Stimulated activated CD4-positive, alpha-beta T cell treated with anti-CD3 and anti-CD28 coated beads, Interleukin-4, amount 100 ng/mL, for 48 hours (primary cell): ENCODE measurements at places on chromosomes 1 and 21.

DNA sequence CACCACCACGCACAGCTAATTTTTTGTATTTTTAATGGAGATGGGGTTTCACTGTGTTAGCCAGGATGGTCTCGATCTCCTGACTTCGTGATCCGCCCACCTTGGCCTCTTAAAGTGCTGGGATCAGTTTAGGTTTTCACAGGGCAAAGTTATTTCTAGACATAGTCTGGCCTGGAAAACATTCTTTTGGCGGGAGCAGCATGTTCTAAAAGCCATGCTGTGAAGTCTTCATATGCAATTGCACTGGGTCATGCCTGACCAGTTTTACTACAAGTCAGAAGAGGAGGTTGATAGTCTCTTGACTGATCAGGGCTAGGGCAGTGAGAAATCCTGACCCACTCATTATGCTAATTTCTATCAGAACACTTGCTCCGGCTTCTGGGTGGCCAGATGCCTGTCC, 131.6 kb upstream of the POU3F1 start:
- DNase-seq = no peak

- DNase-seq = no peak
Measured at GRCh38 chr1:224700918-224701531, 84.9 kb downstream of the CNIH3 start.

GRCh38 chr1:208160259-208160819, 83.8 kb downstream of the PLXNA2 start:
- DNase-seq = no peak

DNA sequence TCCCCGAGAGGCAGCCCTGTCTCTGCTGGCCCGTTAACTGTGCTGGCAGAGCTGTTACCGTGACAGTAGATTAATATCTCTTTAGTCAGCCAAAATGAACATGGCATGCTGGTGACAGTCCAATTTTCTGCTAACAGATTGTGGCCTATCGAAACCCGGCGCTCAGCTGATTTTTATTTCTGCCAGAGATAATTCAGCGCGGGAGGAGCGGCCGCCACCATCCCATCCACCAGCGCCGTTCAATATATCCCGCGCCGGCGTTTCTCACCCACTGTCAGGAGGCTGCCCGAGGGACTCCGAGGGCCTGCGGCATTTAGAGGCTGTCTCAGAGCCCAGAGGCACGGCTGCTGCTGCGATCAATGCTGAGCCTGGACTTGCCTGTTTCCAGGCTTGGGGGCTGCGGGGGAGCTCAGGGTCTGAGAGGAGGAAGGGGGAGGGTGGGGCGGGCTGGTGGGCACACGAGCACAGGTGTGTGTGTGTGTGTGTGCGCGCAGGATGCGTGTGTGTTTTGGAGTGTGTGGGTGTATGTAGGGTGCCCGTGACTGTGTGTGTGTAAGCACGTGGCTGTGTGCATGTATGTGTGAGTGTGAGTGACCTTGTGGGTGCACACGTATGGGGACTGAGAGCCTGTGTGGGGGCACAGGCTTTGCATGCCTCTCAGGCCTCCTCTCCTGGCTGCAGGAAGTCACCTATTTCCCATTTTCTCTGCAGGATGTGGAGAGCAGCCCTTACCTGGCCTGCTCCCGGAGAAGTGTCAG, 109.7 kb upstream of the ACTRT2 start:
- DNase-seq = no peak

DNA sequence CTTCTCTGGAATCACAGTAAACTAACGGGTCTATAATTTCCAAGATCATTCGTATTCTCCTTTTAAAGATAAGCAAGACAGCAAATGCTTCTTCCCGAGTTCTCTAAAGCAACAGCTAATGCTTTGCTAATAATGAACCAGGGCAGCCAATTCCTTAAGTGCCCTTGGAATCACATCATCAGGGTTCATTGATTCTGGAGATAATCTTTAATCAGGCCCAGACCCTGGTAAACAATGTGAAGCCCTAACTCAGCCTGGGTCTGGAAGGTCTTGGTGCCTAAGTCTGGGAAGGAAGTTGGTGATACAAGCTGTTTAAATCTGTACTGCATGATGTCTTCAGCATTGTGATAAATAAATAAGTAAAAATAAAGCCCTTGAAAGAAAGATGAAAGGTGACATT, 18.4 kb downstream of the ERI3 start:
- no peak for DNase-seq

GRCh38 chr1:183129921-183130690, 56.0 kb upstream of the LAMC2 start:
- no peak for DNase-seq

DNA sequence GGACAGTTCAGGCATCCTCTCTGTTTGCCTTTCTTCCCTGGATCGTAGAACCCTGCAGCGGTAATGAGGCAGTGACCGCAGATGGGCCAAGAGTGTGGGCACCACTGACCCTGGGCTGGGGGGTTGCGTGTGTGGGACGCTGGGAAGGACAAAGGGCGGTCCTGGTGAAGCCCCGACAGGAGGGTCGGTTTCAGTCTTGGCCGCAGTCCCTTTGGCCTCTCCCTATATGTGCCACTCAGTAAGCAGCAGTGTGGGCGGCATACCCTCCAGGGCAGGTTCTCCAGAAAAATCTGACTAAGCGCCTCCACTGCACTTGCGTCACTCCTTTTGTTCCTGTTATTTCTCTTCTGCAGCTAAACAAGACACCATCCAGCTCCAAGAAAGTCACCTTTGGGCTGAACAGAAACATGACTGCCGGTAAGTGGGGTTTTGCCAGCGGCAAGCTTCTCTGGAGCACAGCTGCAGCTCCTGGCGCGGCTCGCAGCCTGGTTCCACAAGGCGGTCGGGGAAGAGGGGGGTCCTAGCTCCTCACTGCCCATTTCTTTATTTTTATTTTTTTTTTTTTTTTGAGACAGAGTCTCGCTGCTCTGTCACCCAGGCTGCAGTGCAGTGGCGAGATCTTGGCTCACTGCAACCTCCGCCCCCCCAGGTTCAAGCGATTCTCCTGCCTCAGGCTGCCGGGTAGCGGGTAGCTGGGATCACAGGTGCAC, 27.7 kb upstream of the PDXK start:
- DNase-seq = no peak

GRCh38 chr1:46134660-46135331, 2.4 kb upstream of the PIK3R3 start:
- no peak for DNase-seq

DNA sequence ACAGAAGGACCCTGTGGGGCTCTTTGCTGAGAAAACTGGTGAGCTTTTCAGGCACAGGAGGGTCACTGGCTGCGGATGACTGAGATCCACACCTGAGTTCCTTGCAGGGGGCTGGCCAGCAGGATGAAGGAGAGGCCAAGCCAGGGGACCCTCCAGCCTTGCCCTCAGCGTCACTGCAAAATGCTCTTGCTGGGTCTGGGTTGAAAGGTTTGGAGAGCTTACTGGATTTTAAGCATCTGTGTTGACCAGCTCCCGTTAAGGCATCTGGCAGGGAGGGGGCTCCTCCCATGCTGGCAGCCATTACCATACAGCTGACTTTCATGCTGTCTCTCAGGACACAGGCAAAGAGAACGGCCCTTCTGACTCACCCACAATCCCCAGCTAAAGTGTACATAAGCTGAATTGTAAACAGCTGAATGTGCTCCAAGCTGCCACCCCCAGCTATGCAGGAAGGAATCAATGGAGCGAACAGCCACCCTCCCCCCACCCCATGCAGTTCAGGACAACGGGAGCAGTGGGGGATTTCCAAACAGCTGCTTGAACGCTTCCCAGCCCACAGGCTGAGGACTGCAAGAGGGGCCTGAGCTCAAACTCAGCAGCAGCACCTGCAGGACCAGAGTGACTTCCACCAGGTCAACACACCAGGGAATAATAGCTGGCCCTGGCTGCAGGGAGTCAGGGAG, 21.3 kb upstream of the A3GALT2 start:
- no peak for DNase-seq

DNA sequence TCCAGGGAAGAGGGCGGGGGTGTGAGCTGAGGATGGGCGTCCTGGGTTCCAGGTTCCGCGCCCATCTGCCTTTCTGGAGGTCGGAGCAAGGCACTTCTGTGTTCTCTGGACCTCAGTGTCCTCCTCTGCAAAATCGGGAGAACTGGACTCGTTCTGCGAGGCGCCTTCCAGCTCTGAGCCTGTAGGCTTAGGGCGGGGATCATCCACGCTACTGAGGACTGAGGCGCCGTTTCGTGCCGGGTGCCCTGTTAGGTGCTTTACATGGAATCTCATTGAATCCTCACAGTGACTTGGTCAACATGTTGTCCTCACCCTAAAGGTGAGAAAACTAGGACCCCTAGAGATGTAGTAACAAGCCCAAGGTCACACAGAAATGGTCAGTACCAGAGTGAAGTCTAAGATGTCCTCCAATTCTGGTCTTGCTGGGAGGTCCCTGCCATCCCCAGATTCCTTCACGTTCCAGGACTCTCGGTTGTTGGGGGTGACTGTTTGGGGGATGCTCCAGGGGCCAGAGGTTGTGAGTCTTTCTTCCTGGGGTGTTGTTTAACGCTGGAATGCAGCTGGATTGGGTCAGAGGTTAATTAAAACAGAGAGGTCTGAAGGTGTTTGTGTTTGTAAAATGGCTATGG, 677 bp downstream of the PRKAA2 start:
- no peak for DNase-seq

DNA sequence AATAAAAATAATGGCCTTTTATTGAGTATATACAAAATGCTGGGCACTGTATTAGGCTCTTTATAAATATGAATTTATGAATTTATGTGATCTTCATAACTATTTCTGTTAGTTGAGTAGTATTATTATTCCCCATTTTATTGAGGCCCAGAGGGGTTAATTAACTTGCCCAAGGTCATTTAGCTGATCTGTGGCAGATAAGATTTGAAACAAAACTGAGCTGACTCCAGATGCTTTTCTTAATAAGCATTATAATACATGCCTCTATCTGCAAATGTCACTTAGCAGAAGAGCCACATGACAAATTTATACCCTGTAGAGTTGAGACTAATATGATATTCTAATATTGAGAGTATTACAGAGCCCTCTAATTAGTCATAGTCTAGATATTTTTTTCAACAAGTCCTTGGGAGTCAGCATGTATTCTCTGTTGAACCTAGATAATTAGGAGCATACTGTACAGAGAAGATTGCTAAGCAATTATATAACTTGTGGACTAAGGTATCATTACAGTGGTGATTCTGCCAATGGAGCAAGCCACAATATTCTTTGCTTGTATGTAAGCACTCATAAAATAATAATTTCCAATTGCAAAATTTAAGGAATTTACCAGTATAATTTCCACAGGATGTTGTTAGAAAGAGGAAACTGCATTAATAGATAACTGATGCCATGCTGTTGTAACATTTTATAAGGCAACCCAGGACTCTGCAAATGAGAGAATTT, 112.0 kb downstream of the LRRC40 start:
- no peak for DNase-seq

DNA sequence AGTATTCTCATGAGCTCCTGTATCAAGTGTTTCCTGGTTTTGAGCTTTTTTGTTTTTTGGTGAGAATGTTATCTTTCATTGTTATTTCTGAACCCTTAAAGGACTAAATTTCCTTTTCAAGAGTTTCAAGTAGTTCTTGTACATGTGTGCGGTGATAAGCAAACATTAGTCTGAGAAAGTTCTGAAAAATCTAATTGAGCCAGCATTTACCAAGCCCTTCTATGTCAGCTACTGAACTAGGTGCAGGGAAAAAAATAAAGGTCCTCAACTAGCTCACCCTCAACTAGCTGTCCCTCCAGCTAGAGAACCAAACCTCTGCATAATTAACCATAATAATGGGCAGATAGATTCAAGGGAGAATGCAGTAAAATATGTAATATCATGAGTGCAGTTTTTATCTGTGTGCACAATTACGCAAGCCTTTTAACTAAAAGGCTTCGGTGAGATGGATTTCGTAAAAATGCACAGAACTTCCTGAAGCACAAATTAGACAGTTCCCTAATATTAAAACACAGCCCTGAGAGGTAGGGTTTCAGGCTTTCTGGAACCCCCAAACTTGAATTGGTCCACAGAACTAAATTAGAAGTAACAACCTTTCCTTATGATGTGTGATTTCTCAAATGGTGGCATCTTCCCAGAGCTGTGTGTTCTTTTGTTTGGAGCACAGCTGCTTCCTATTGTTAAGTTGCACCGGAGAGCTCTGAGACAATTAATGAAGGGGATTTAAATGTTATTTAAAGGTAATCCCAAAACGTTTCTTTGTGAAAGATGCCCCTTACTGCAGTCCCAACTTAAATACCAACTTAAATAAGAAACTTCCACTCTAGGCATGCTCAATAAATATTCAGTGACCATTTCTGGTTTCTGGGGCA, 165.8 kb downstream of the NFIA start:
- DNase-seq = no peak

- no peak for DNase-seq
Measured at GRCh38 chr21:33312121-33312520, 12.6 kb upstream of the IFNAR1 start.

DNA sequence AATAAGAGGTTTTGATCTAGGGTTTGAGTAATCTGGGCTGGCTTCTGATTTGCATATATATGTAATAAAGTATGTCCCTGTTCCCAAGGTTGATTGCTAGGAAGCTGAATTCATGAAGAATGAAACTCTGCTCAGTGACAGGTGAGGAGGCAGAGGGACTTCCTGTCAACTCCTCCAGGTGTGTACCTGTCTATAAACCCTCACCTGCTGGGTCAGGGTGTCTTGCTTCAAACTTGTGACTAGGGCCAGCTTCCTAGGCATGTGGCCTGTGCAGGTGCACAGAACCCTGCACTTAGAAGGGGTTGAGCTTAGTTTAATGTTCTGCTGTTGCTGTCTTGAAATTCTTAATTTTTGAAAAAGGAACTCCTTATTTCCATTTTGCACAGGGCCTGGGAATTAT, 21.1 kb downstream of the OLFML3 start:
- no peak for DNase-seq

- no peak for DNase-seq
Measured at GRCh38 chr1:90000934-90001676, 6.2 kb downstream of the ZNF326 start.

DNA sequence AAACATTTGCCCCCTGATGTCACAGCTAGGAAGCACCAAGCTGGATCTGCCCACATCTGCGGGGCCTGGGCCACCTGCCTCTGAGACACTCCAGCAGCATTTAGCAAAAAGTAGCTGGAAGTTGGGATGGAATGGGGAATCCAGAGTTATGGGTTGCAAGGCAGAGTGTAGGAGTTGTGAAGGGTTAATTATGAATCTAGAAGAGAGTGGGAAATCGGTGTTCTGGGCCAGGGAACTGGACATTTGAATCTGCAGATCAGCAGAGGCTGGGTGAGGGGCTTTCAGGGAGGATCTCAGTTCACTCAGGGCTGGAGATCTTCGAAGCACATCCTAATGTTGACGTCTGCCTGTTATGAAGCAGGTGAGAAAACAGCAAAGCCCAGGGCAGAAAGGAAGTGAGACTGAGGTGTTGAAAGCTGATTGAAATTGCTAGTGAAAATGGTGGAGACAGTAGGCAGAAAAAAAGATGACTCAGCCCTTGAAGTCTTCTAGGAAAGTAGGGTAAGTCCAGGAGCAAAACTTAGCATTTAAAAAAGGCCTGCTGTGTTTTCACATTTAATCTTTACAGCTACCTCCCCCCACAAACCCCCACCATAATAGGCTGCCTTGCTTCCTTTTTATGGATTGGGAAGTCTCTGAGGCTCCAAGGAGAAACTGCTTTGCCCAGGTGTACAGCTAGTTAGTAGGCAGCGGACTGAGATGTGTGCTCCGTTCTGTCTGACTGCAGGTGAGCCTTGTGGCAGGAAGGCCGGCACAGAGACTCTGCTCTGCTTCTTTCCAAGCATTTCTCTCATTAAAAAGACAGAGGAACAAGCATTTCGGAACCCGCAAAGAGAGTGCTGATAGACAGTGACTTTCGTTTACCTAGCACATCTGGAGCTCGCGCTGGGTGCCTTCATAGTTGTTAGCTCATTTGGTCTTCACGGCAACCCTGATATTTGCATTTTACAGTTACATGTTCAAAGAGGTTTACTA, 7.2 kb downstream of the VANGL1 start:
- no peak for DNase-seq
